ENCODE measurements at places on chromosomes 5 and 9.

DNA sequence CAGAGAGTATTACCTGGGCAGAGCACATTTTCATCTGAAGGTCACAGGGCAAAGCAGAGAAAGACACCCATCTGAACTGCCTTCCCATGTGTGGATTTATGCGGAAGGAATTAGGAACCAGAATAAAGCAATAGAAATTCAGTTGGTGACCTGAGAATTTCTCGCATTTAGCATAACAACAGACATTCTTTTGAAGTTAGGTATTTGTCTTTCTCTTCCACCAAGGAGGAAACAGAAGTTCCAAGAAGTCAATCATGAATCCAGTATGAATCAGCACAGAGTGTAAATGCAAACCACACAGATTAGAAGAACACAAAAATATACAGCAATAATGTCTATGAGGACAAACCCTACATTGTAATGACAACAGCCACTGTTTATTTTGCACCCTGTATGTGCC, 515.2 kb upstream of the BRINP1 start:
- DNase-seq = no peak

DNA sequence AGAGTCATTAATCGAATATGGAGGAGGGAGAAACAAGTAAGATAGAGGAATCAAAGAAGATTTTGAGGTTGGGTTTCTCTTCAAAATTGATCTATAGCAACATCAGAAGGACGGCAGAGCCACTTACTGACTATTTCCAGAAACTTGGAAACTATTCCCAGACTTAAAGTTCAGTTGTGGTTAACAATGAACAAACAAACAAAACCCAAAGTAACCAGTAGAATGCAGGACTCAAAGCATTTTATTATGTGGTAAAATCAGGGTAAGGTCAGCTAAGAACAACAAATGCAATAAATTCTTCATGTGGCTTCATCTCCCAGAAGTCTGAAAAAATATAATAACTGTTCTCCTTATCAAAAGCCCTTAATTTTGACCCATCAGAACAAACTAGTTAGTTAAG, 54.9 kb upstream of the OSMR start:
- DNase-seq = no peak

DNA sequence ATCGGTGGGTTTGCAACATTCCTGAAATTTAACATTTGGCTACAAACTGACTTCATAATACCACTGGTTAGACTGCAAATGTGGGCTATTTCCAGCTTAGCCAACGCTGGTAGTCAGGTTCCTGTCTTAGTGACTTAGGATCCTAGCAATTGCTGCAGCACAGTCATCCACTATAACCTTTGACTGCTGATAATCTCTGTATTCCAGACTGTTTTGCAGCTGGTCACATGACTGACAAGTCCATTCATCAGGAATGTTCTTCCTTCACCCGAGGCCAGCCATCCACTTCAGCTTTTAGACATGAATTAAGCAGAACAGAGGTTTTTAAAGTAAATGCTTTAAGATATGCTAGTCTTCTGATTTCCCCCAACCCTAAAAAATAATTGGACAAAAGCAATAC, 425.9 kb upstream of the MPDZ start:
- DNase-seq = no peak

- DNase-seq = no peak
These were observed 401.6 kb upstream of the PRR16 start for GRCh38 chr5:120062515-120062917.

DNA sequence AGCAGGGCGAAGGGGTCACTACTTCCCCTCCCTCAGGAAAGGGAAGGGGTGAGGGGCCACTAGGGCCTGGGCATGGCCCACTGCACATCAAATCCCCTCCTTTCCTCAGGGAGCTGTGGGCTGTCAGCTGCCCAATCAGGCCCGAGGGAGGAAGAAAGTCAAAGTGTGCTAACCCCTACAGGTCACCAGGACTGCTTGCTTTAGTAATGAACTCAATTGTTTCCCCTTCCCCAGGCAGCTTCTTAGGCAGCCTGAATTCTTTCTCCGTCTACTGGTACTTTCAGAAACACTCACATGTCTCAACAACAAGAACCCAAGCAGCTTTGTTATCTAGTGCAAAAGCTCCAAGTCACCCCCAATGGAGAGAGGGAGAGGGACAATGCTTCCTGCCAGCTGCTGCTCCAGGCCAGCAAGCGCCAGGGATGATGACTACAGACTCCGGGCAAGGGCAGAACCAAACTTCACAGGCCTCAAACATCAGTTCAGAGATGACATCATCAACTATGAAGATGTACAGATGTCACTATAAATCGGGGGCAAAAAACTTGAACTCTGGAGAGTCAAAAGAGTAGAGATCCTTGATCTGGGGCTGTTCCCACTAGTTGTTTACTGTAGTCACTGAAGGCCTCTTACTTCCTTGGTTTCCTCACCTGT, 100.7 kb downstream of the SLIT3 start:
- DNase-seq = no peak

DNA sequence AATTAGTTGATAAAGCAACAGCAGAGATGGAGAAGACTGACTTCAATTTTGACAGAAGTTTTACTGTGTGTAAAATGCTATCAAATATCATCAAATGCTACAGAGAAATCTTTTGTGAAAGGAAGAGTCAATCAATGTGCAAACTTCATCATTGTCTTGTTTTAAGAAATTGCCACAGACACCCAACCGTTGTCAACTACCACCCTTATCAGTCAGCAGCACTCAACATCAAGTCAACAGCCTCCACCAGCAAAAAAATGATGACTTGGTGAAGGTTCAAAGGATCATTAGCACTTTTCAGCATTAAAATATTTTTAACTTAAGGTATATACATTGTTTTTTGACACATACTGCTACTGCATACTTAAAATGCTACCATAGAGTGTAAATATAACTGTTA, 888.8 kb downstream of the CDH18 start:
- no peak for DNase-seq

DNA sequence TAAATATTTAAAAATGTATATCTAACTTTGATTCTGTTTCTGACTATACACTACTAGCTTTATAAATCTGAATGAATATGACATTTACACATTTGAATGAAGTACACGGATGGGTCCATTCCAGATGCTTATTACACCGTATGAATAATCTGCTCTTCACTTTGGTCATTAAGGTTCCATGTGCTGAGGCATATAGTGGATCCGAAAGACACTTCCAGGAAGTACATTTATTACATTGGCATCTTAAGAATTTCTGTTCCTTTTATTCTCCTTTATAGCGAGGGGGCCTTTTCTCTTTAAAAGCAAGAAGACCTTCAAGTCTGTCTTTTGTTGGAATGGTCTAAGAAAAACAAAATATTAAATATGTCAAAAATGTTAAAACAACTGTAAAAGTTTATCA, 147.6 kb downstream of the AUH start:
- DNase-seq = no peak

DNA sequence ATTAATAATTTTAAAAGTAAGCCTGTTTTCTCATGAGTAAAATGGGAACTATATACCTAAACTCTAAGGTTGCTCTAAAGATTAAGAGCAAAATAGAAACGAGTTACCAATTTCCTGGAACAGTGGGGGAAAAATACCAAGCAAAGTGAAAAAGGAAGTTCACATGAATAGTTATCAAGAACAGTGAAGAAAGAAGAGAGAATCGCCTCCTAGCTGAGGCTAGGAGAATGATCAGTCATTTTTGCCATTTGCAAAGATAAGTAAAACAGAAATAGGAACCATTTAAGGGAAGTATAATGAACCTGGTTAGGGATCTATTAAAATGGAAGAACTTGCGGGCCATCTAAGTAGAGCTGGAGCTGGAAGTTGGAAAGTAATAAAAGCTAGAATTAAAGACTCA, 50.7 kb downstream of the P4HA2 start:
- no peak for DNase-seq

GRCh38 chr5:9452181-9452580, 93.7 kb downstream of the SEMA5A start:
- no peak for DNase-seq

DNA sequence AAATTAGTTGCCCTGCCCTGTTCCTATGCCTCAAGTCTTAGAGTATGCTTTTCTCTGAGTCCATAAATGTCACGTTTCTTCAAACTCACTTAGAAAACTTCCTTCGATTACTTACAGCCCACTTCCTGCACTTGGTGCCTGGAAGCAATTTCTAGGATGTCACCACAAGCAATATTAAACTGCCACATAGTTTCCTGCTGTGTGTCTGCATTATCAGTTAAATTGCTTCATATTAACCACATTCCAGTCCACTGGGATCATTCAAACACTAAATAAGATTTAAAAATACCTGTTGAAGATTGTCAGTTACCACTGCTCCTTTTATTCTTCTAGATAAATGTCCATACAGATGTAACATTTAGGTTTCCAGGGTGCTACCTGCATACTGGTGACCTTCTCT, 4.1 kb downstream of the DENND1A start:
- DNase-seq = no peak

GRCh38 chr9:90805006-90805996, 3.7 kb downstream of the SYK start:
- DNase-seq = no peak

GRCh38 chr9:87422999-87423398, 74.7 kb upstream of the DAPK1 start:
- no peak for DNase-seq

DNA sequence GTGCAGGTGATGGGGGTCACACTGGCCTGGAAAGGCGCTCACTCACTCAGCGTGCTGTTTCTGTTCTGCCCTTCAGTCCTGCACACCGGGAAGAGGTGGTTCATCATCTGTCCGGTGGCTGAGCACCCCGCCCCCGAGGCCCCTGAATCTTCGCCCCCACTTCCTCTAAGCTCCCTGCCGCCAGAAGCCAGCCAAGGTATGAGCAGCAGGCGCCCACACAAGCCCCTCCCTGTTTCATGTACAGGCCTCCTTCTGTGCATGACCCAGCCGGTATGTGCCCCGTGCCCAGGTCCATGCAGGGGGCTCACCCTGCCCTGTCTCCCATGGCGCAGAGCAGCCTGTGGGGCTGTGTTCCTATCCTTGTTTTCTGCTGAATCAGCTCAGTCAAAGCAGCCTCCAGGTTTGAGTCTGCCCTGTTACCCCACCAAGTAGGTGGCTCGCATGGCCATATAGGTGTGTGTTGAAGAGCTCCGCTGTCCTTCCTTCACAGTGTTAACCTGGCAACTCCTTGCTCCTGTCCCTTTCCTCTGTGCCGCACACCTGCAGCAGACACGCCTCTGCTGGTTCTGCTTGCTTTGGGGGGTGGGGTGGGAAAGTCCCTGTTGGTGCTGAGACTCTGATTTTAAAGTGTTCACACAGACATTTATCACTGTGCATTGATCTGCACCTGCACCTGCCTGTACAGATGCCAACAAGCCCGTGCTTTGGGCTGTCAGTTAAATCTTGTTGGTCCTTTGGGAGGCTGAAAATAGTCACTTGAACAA, 84.8 kb downstream of the WNK2 start:
- DNase-seq = no peak

DNA sequence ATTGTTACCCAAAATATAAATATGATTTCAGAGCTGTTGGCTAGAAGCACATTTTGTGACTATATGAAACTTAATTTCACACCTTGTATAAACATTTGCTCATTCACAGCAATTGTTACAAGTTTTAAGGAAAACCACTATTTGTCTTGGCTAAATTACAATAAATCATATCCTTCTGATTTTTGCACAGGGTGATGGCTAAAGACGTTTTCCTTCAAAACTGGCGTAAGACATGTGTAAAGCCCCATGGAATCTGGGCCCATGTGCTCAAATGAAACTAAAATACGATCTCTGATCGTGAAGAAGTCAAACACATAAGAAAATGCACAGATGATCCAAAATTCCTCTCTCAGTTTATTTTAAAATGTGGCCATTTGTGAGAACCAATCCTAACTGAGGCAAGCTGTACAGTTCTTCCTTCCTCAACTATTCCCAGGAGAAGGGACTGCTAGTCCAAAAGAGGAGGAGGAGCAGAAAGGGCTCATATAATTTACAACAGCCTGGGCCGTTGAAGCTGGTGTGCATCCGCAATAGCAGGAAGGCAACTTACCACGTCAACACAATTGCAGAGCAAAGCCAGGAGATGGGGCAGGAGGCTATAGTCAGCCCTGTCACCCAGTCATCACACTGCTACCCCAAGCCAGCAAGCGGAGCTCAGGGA, 98.4 kb downstream of the MED27 start:
- no peak for DNase-seq

DNA sequence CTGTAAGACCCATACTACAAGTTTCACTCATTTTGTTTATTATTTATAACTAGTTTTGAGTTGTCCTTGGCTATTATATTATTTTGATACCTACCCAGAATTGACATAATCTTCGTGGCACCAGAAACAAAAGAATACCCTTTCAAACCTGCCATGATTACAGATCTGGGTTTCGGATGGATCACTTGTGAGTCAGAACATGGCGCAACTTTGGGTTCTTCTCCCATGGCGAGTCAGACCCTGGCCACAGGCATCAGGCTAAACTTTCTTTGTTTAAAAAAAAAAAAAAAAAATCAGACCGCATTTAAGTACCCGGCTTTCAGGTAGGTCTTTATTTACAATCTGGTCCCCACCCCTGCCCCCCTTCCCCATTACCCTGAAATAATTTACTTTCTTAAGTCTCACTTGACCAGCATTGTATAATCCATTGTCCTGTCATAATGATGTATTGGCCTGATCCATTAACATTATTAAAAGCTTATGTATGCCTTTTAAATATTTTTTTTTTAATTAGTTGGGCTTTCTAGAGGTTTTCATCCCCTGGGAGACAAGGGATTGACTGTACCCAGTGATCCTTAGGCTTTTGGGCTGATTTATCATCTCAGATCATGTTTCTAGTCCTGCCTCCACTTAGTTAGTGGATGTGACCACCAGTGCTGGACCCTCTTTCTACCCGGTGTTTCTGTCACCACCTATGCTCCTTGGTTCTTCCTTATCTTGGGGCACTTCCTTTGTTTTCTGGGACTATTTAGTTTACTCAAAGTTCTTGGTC, 43.9 kb downstream of the F2RL2 start:
- DNase-seq = no peak

DNA sequence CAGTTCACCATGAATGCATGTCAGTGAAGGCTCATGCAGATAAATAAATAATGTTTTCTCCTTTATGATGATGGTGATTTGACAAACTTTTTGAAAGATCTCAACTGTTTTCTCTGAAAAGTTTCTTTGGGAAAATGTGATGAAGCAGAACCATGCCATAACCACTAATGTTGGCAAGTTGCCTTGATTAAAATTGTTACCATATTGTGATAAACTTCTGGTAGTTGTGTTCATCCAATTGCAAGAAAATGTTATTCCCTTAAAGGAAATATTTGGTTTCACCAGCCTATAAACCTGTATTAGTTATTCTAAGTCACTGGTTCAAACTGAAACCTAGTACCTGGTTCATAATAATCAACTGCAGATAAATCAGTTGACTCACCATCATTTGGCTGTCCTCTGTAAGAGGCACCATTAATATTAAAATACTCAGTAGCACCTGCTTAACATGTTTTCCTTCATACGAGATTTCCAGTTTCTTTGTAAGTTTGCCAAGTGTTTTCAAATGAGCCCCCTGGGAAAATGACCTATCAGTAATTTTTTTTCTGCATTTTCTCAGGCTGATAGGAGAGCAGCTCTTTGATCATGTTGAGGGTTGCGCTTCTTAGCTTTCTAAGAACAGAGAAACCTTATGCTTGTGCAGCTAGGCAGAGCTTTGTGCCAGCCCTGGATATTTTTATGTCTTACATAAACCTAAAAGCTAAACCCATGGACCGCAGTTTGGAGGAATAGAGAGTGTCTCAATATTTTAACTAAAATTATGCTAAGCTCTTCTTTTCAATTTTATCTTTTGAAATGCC, 88.0 kb downstream of the LURAP1L start:
- no peak for DNase-seq
